Mesendoderm (in vitro differentiated cells): ENCODE measurements at places on chromosomes 2 and 18.

DNA sequence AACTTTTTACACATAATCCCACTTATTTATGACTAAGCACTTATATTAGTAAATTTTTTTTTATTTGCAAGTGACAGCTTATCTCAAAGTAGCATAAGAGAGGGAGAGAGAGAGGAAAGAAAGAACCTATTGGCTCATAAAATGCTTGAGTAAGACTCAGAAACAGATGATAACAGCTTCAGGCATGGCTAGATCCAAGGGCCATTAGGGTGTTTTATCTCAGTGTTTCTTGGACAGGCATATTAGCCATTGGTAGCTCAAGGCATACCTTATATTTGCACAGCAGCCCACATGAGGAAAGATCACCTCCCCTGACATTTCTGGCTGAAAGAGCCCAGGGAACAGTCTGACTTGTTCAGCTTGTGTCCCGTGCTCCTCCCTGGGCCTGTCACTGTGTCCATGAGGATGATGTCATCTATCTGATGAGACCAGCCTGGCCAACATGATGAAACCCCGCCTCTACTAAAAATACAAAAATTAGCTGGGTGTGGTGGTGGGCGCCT, 64.4 kb downstream of the IL1R2 start:
- DNase-seq, result no peak
- no peaks in the 10 kb centered on the region for H3K4me1 ChIP-seq
- H3K36me3 ChIP-seq, result no peaks in the 10 kb centered on the region
- no peak overlapping the region for H3K4me3 ChIP-seq

- no peaks in the 10 kb centered on the region for H3K27me3 ChIP-seq
- H3K4me1 ChIP-seq, result no peaks in the 10 kb centered on the region
- DNase-seq, result peak; percentile 8
- H3K36me3 ChIP-seq, result no peaks in the 10 kb centered on the region
Observed at GRCh38 chr18:73479477-73479876, 611.7 kb upstream of the NETO1 start.

DNA sequence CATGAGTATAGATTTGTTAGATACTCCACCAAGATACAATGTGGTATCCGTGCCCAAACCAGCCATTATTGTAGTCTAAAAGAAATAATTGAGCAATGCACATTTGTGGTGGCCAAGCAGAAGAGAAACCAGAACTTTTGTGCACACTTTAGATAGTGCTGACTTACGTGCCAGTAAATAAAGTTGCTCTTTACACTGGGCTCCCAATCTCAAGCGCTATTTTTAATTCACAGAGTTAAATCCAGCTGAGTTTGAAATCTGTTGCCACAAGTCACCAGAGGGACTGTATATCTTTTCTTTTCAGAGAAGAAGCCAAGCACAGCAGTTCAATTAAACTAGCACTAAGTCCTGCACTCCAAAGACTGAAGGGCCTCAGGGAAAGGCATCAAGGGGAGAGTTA, 680.4 kb downstream of the TDRD15 start:
- H3K27ac ChIP-seq, result no peak overlapping the region
- no peak for DNase-seq
- H3K4me1 ChIP-seq, result no peaks in the 10 kb centered on the region
- H3K4me3 ChIP-seq, result no peak overlapping the region
- no peaks in the 10 kb centered on the region for H3K27me3 ChIP-seq
- no peaks in the 10 kb centered on the region for H3K36me3 ChIP-seq

DNA sequence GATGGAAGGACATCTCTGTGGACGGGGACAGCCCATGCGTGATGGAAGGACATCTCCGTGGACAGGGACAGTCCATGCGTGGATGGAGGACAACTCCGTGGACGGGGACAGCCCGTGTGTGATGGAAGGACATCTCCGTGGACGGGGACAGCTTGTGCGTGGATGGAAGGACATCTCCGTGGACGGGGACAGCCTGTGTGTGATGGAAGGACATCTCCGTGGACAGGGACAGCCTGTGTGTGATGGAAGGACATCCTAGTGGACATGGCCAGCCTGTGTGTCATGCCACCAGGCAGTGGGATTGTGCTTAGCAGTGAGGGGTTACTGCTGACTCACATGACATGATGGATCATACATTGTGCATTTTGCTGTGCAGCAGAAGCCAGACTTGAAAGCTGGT, 30.0 kb upstream of the NFATC1 start:
- DNase-seq, result no peak
- H3K4me3 ChIP-seq, result no peak overlapping the region

DNA sequence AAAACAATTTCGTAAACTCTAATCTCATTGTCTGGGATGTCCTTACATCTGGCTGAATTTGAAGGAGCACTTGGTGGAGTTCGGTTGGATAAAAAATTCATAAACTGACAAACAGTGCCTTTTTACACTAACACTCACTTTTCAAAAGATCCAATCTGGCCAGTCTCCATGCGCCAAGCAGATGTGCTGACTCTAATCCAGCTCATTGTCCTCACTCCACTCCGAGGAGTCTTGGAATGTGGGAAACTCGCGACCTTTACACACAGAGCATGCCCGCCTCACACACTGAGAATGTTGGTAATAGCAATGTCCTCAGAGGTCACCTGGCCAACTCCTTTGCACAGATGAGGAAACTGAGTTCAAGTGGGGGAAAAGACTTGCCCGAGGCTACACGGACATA, 66.8 kb downstream of the XDH start:
- peak; percentile 20 for DNase-seq
- H3K27ac ChIP-seq, result no peak overlapping the region
- H3K4me1 ChIP-seq, result no peaks in the 10 kb centered on the region
- no peaks in the 10 kb centered on the region for H3K36me3 ChIP-seq
- no peaks in the 10 kb centered on the region for H3K27me3 ChIP-seq
- no peak overlapping the region for H3K4me3 ChIP-seq

DNA sequence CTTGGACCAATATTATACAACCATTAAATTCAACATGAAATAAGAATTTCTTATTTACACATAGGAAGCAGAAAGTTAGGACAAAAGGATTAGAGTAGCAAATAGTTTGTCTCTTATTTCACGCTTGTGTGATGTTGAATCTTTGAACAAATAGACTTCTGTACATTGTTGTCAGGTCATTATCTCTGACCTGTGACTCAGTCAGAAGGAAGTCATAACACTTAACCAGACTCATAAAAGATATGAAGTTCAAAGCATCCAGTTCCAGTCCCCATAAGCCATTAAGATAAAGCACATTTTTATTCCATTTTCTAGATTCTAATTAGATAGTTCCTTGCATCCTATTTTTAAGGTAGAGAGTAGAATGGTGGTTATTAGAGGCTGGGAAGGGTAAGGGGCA, 130.8 kb downstream of the UPP2 start:
- DNase-seq, result no peak
- H3K27ac ChIP-seq, result no peak overlapping the region
- H3K36me3 ChIP-seq, result no peaks in the 10 kb centered on the region
- no peaks in the 10 kb centered on the region for H3K4me1 ChIP-seq
- H3K4me3 ChIP-seq, result no peak overlapping the region

GRCh38 chr2:119005051-119005450, 63.1 kb downstream of the MARCO start:
- H3K4me1 ChIP-seq, result no peaks in the 10 kb centered on the region
- no peaks in the 10 kb centered on the region for H3K36me3 ChIP-seq
- no peak for DNase-seq
- H3K4me3 ChIP-seq, result no peak overlapping the region
- H3K27ac ChIP-seq, result no peak overlapping the region
- H3K27me3 ChIP-seq, result no peaks in the 10 kb centered on the region

- peaks cover 1% of the 10 kb centered on the region for H3K4me1 ChIP-seq
- no peak for DNase-seq
- no peaks in the 10 kb centered on the region for H3K27me3 ChIP-seq
- no peak overlapping the region for H3K27ac ChIP-seq
Observed at GRCh38 chr2:64243081-64244036, 99.1 kb upstream of the PELI1 start.

DNA sequence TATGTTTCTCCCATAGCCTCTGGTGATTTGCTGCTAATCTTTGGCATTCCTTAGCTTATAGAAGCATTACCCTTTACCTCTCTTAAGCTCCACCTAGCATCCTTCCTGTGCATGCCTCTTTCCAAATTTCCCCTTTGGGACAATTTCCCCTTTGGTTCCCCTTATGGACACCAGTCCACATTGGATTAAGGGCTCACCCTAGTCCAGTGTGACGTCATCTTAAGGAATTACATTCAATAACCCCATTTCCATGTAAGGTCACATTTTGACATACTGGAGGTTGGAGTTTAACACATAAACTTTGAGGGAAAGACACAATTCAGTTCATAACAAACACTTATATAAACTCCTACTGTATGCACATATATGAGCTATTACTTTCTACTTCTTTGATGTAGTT, 916.6 kb downstream of the SLC4A3 start:
- H3K27ac ChIP-seq, result no peak overlapping the region
- DNase-seq, result no peak
- no peaks in the 10 kb centered on the region for H3K36me3 ChIP-seq
- no peaks in the 10 kb centered on the region for H3K4me1 ChIP-seq
- H3K27me3 ChIP-seq, result no peaks in the 10 kb centered on the region
- no peak overlapping the region for H3K4me3 ChIP-seq

DNA sequence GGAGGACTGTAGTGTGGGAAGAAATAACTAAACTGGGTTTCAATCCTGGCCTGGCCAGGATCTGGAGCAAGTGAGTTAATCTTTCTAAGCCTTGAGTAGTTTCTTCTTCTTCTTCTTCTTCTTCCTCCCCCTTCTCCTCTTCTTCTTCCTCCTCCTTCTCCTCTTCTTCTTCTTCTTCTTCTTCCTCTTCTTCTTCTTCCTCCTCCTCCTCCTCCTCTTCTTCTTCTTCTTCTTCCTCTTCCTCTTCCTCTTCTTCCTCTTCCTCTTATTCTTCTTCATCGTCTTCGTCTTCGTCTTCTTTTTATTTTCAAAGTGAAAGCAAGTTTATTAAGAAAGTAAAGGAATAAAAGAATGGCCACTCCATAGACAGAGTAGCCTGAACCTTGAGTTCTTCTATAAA, 6.5 kb upstream of the IL1RN start:
- no peaks in the 10 kb centered on the region for H3K36me3 ChIP-seq
- no peaks in the 10 kb centered on the region for H3K4me1 ChIP-seq
- no peaks in the 10 kb centered on the region for H3K27me3 ChIP-seq
- DNase-seq, result no peak
- no peak overlapping the region for H3K27ac ChIP-seq
- no peak overlapping the region for H3K4me3 ChIP-seq

DNA sequence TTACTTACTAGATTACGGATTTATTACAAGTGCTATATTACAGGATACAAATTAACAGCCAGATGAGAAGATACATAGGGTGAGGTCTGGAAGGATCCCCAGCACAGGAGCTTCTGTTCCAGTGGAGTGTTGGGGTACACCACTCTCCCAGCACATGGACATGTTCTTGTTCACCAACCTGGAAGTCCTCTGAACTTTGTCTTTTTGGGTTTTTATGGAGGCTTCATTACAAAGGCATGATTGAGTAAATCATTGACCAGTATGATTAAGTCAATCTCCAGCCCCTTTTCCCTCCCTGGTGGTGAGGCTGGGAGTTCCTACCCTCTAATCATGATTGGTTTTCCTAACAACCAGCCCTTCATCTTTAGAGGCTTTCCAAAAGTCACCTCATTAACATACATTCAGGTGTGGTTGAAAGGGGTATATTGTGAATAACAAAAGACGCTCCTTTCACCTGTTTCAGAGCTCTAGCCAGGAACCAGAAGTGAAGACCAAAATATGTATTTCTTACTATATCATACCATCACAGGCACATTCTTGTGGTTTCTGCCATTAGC, 38.3 kb downstream of the APLF start:
- no peak overlapping the region for H3K4me3 ChIP-seq
- no peaks in the 10 kb centered on the region for H3K36me3 ChIP-seq
- no peaks in the 10 kb centered on the region for H3K4me1 ChIP-seq
- no peak for DNase-seq

DNA sequence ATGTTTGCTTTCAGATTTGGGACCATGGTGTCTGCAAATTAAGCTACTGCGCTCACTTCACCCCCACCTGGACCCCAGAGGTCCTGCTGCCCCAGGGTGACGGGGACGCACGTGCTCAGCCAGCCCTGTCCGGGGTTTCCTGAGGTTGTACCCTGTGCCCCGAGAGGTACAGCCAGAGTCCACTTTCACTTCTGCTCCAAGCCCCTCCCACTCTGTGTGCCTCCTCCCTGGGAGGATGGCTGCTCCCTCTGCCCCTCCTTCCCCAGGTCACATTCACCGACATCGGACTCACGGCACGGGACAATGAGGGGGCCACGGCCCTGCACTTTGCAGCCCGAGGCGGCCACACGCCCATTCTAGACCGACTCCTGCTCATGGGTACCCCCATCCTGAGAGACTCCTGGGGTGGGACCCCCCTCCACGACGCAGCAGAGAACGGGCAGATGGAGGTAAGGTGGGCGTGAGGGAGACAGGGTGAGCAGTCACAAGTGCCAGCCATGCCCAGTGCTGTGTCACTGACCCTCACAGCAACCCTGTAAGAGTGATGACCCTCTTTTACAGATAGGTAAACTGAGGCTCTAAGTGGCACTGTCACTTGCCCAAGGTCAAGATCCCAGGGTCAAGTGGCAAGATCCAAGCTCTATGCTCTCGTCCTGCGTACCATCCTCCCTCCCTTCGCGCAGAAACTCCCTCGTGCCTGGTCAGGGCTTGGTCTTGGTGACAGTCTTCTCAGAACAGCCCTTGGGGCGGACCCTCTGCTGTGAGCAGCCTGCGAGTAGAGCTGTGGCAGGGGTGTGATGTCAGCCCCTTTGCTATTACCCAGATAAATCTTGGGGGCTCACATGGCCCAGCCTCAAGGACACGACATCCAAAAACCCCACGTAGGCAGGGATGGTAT, 7.6 kb downstream of the ESPNL start:
- H3K4me1 ChIP-seq, result no peaks in the 10 kb centered on the region
- H3K27me3 ChIP-seq, result no peaks in the 10 kb centered on the region
- DNase-seq, result no peak
- no peak overlapping the region for H3K27ac ChIP-seq

GRCh38 chr2:831622-832021, 119.0 kb upstream of the SNTG2 start:
- no peak for DNase-seq
- no peak overlapping the region for H3K4me3 ChIP-seq
- no peaks in the 10 kb centered on the region for H3K4me1 ChIP-seq
- H3K36me3 ChIP-seq, result no peaks in the 10 kb centered on the region

DNA sequence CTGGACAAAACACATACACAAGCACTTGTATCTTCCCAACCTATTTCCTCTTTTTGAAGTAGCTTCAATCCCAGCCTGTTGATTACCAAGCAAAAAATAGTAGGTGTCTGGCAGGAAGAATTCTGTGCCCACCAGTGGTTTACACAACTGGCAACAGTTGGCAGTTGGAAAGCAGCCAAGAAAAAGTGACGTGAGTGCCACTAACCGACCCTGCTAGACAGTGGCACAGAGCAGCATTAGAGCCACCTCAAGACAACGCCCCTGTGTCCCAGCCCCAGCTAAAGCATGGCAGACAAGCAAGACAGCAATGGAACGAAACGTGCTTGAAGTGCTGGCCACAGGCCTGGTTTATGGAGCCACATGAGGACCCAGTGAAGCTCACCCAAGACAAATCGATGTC, 379.6 kb downstream of the FBXO15 start:
- no peak for DNase-seq
- no peak overlapping the region for H3K27ac ChIP-seq
- H3K36me3 ChIP-seq, result no peaks in the 10 kb centered on the region

GRCh38 chr2:46972438-46972837, 56.8 kb upstream of the MCFD2 start:
- no peak for DNase-seq
- no peak overlapping the region for H3K27ac ChIP-seq
- no peaks in the 10 kb centered on the region for H3K36me3 ChIP-seq
- H3K4me3 ChIP-seq, result no peak overlapping the region
- no peaks in the 10 kb centered on the region for H3K27me3 ChIP-seq
- no peaks in the 10 kb centered on the region for H3K4me1 ChIP-seq
